ENCODE measurements at places on chromosomes 1 and 21.

- no peak for DNase-seq
These were observed 158.8 kb downstream of the C1orf21 start for GRCh38 chr1:184545601-184546000.

DNA sequence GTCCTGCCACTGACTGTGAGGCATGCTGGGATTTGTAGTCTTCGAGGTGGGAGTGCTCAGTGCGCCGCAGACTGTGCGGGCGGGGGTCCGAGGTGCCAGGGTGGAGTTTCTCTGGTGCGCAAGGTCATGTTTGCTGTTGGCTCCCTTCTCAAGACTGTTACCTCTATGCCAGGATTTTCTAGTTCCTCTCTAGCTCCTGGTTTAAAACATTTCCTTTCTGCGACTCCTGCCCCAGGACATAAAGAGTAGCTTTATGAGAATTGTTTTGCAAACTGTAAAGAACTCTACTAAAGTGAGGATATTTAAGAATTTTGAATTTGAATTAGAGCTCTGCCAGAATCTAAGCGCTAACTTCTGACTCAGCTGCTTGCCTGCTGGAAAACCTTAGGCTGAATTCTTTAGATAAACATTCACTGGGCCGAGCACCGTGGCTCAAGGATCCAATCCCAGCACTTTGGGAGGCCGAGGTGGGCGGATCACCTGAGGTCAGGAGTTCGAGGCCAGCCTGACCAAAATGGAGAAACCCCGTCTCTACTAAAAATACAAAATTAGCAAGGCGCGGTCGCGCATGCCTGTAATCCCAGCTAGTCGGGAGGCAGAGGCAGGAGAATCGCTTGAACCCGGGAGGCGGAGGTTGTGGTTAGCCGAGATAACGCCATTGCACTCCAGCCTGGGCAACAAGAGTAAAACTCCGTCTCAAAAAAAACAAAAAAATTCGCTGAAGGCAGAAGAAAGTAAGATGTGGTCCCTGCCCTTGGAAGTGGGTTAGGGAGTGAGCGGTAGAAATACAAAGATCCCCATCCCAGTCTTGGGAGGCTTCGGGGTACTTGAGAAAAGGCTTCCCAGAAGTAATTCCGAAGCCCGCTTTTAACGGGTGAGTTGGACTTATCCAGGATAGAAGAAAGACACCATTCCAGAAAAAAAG is 992 bp upstream of the USP48 start:
- no peak for DNase-seq

- DNase-seq, result no peak
These were observed 4.8 kb upstream of the SUMO3 start for GRCh38 chr21:44822484-44823178.

DNA sequence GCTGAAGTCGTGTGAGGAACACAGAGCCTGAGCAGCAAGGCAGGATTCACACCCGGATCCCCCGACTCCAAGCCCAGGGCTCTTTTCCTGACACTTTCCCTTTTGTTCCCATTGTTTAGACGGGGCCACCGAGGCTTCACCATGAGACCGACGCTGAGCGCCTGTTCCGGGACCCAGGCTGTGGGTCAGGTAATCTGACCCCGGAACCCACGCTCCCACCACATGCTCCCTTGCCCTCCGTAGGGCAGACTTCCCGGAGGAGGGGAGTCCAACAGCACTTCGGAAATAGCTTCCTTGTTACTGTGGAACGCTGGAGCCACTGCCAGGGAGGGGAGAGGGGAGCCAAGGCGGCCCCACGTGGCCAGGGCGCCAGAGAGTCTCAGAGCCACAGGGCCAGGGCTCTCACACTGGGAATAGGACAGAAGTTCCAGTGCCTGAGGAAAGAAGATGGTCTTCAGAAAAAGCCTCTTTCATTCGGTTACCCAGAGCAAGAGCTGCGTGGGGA is 18.4 kb downstream of the RUNX3 start:
- no peak for DNase-seq

DNA sequence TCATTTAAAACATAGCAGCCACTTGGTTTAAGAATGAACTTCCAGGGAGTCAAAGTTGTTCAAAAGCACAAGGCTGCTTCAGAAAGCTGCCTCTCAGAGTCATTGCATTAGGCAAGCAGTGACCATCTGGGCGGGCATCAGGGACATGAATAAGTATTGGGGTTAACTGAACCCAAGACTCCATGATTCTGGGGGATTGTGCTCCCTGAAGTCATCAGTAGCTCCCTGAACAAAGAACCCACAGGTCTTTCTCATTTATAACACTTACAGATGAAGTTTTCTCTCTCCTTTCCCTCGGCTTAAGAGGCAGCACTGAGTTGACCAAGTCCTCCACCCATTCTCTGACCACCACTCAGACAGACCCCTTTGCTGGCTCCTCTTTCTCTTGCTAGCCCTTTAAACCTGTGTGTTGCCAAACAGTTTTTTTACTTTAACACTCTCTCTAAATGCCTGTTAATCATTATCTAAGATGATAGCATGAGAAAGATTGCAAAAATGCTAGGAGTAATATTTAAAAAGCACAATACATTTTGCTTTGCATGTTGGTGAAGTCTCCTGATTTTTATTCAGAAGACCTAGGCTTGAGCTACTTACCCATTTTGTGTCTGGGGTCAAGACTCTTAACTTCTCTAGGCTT is 77.0 kb upstream of the ARHGAP29 start:
- no peak for DNase-seq

DNA sequence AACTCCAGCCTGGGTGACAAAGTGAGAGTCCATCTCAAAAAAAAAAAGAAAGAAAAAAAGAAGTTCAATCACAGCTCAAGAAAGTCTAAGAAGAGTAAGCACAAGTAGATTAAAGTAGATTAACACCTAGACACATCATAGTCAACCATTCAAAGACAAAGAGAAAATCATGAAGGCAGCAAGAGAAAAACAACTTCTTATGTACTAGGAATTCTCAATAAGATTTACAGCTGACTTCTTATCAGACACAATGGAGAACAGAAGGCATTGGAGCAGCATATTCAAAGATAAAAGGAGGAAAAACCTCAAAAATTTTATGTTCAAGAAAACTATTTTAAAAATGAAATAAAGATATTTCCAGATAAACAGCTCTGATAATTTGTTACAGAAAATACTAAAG is 147.3 kb downstream of the LBR start:
- DNase-seq, result no peak

DNA sequence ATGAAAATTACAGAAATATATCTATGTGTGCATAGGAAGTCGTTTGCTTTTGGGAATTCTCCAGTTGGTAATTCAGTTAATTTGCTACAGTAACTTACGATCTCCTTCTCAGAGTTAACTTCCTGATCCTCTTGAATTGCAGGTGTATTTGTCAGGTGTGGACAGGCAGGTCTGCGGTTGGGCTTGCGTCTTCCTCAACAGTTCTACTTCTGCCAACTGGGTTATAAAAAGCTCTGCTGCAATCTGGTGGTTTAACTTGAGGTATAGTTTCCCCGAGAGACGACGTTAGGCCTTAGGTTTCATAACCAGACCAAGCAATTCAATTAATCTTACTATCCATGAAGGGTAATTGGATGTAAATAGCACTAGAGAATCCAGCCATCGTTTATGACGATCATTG is 88.2 kb downstream of the GABPA start:
- DNase-seq, result no peak

DNA sequence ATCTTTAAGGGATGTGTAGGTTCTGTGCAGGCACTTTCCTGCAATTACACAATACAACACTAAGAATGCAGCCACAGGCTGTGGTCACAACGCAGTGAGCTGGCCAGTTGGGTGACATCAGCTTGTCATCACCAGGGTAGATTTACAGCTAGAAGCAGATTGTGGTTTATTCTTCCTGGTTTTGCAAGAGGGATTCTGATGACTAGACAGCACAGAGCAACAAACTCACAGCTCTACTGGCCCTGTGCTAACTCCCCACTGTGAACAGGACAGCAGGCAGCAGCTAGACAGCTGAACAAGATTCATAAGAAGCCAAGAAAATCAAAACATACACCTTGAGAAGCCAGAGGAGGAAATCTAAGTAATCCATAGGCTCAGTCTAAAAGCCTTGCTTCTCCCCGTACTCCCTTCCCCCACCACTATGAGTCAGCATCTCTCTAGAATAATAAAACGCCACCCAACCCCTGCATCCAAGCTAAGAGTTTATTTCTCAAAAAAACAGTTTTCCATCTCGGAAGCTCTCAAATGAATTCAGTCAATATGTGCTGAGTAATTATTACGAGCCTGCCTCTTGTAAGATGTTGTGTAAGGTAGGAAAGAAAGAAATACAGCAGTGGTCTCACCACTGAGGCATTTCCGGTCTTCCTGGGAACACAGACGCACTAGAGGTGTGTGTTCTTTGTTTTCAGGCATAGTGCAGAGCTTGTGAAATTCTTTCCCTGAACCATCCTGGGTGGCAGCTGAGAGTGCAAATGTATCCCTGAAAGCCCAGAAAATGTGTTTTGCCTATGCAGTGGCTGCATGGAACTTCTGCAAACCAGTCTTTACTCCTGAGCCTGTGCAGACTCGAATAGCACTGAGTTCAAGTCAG is 162.8 kb downstream of the NTPCR start:
- DNase-seq, result no peak

GRCh38 chr1:76530953-76531352 is 336.3 kb upstream of the ST6GALNAC5 start:
- DNase-seq, result no peak
